NCI-H2081 treated with DMSO at 0.1 percent for 48 hours (cell line): ENCODE measurements at places on chromosomes 5 and 9.

DNA sequence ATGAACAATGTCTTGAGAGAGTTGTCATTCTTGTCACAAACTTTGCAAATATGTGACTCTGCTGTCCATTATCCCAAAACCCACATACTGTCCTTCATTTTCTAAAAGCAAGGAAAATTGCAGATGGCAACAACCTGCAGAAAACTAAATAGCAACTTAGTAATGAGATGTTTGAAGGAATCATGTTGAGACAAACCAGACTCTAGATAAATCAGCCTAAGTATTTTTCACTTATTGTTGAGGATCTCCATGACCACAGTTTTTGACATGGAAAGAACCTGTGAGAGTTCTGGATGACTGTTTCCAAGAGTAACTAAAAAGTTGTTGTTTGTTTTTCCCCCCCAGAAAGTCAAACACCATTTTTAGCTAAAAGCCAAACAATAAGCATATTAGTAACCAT is 535.2 kb upstream of the ZNF608 start:
- DNase-seq = no peak

GRCh38 chr5:117504305-117504704 is 929.7 kb upstream of the SEMA6A start:
- DNase-seq = no peak

DNA sequence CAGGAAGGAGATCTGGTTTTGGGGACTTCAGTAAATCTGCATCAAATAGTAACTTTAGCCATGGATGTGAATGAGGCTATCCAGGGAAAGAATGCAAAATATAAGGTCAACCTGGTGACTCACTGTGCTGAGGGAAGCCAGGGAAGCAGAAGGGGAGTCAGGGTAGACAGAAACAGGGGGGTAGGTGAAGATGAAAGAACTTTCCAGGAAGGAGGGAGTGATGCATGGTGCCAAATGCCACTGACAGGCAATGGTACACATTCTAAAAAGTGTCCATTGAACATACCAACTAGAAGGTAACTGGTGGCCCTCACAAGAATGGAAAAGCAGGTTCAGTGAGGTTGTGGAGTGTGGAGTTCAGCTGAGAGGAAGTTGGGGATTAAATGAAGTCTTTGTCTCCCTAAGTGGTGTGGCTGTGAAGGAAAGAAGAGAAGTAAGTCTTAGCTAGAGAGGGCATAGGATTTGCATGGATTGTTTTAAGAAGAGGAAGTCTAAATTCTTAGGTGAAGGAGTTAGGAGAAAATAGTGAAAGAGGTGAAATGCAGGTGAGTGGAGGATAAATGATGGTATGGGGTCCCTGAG is 35.5 kb downstream of the PALM2AKAP2 start:
- no peak for DNase-seq

GRCh38 chr9:69919461-69920061 is 98.9 kb downstream of the CFAP95 start:
- DNase-seq = peak; percentile 46

DNA sequence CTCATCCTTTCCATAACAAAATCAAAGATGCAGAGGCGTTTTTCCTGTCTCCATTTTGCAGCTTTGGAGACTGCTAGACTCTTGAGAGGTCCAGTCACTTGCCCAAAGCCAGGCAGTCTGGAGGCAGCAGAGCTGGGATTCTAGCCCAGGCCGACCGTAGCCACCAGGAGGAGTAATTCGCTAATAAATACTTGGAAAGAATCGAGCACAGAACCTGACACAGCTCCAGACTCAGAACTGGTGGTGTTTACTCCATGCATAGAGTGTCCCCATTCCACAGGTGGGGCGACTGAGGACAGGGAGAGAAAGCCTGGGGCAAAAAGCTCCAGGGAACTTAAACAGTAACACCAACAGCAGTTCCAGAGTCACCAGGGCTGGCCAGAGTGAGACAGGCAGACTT is 10.7 kb upstream of the CERCAM start:
- DNase-seq = no peak

DNA sequence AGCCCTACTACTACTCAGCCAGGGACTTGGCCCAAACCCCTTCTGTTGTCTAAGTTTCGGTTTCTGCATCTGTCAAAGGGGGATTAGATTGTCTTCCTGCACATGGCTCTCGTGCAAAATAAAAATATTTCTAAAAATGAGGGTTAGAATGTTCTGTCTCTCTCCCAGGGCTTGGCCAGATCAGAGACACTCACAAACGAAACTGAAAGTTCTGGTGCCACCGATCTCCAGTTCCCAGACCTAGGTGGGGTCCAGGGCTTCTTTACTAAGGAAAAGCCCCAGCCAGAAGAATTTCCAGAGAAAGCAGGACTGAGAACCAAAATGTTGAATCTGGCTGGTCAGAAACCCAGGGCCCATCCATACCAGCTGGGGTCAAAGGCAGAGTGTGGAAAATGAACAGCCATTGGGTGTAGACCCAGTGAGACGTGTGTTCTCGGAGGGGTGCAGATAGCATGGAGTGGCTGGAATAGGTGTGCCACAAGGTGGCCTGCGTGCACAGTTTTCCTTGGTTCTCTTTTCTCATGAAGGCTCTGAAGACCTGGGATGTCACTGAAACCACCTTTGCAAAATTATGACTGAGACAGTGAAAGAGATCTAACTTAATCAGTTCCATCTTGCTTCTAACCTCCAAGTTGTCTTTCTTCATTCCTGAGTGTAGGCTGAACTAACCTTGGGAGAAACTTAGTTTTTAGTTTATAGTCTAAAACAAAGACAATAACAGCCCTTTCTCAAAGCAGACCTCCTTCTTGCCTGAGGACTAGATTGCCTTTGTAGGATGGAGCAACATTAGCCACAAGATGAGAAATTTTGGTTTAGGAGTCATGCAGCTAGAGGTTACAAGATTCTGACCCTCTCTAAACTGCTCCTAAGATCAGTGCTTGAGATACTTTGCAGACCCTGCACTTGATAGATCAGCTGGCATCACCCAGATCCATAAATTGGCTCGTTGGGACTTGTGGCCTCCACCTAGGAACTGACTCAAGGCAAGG is 2.3 kb upstream of the SLC23A1 start:
- no peak for DNase-seq

DNA sequence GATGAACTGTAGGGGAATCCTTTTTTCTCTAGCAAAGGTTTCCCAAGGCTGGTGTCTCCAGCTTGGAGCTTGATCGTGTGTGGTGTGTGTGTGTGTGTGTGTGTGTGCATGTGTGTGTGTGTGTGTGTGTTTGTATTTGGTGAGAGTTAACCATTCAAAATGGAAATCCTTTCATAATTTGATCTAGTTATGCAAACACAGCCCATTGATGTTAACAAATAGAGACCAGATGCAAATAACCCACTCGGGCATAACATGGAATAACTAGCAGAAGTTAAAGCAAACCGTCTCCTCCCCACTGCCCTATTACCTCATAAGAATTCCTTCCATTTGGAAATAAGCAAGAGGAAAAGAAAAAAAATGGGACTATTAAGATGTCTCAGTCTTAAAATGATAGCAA is 24.9 kb upstream of the ZSWIM6 start:
- no peak for DNase-seq

- no peak for DNase-seq
Measured at GRCh38 chr5:65861830-65862241, 64.5 kb upstream of the ERBIN start.

GRCh38 chr5:55021410-55021809 is 2.6 kb upstream of the GZMK start:
- DNase-seq = no peak

GRCh38 chr9:126804696-126805553 is at the start of gene ZBTB43:
ZBTB43 (plus strand) TSS chr9:126805040; CDS start chr9:126832510, 27,470 bp downstream.
- peak; percentile 54 for DNase-seq

GRCh38 chr9:36970007-36970888 is 63.8 kb downstream of the PAX5 start:
- no peak for DNase-seq

- no peak for DNase-seq
Measured at GRCh38 chr5:163941079-163941478, 435.7 kb downstream of the MAT2B start.

GRCh38 chr9:121866927-121867326 is 215.5 kb downstream of the DAB2IP start:
- no peak for DNase-seq

DNA sequence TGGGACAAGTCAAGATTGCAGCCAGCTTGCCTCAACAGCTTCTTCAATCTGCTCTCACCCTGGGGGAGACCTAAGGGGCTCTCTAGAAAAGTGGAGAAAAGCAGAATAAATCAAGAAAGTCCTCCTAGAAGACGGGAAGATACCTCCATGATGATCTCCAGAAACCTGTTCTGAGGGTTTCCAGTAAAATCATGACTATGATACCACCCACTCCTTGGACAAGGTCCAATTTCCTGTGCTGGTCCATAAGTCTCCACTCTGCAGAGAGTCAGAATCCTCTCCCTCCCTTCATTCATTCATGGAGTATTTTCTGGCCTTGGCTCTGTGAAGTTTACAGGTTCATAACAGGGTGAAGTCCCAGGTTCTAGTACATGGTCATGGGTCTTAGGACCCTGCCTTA is 168.6 kb downstream of the SLC12A2 start:
- no peak for DNase-seq

DNA sequence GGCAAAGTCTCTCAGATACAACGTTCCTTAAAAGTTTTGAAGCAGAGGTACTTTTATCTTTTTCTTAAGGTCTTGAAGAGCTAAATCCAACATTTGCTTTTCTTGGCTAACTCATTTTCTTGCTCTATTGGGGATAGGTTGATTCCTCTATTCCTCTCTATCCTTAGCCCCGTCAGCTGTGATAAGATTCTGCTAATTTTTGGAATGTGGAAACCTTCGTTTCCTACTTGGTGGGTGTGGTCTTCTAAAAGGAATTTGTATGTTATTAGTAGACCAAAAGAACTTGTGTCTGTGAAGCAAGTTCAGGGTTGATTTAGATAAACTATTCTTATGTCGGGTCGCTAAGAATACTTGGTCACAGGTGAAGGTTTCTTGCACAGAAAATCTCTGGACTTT is 308.6 kb downstream of the ADAMTS6 start:
- DNase-seq = no peak

DNA sequence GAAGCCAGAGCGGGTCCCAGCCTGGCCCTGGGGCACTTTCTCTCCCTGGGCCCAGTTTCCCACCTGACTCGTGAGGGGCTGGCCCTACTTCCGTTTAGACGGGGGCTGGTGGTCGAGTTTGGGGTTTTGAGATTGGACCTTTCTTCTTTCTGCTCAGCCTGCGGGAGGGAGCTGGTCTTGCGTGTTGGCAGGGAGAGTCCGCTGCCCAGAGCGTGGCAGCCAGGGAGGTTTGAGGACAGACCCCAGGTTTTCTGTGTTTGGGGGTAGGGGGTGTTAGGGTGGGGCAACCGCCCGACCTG is 6.0 kb upstream of the PITX1 start:
- DNase-seq = no peak

- no peak for DNase-seq
Measured at GRCh38 chr5:151288180-151288579, 15.4 kb downstream of the SLC36A3 start.

GRCh38 chr5:64125521-64125920 is 40.1 kb upstream of the RNF180 start:
- DNase-seq = no peak

DNA sequence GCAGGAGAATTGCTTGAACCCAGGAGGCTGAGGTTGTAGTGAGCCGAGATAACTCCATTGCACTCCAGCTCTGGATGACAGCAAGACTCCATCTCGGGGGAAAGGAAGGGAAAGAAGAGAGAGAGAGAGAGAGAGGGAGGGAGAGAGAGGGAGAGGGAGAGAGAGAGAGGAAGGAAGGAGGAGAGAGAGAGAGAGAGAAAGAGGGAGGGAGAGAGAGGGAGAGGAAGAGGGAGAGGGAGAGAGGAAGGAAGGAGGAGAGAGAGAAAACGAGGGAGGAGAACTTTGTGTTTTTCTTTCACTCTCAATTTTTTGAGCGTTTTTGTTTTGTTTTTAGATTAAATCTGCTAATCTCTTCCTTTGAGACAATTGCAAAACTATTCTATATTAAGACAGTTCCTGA is 46.9 kb downstream of the SPEF2 start:
- no peak for DNase-seq

DNA sequence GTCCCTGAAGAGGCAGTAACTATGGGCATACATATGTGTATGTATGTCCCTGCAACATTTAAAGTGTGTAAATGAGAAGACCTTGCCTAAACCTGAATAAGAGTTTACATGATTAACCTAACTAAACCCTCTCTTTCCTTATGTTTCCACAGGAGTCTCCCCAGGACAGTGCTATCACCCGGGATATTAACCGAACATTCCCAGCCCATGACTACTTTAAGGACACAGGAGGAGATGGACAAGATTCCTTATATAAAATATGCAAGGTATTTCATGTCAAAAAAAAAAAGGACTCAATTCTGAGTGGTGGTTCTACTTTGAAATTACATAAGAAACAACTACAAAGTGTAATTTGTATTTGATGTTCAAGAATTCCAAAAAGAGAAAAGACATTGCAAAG is 31.7 kb downstream of the GPR21 start:
- DNase-seq = no peak

DNA sequence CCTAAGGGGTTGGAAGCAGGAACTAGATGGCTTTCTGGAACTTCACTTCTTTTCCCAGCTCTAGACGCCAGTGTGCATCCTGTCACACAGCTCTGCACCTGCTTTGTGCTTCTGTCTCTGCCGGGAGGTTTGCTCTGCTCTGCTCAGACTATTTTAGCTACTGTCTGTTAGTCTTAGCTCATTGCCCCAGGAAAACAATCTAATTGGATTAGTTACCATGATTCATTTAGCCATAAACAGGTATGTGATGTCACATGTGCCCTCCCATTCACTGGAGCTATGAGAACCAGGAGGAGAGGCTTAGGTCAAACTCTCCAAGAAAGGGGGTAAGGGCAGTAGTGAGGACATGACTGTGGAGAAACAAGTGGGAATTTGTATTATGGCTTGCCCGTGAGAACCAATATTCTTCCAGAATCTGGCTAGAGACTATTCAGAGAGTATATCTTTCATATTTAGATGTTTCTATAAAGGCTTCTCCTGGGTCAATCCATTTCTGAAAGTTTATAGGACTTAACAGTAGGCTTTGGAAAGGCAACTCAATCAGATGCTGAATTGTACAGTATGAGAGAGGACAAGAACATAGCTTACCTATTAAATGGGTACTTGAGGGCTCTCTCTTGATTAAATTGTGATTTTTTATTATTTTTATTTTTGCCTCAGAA is 22.4 kb upstream of the NREP start:
- no peak for DNase-seq

- DNase-seq = no peak
Measured at GRCh38 chr5:145925353-145925752, 11.0 kb upstream of the SH3RF2 start.

- DNase-seq = no peak
Measured at GRCh38 chr9:83665580-83666200, 42.1 kb downstream of the UBQLN1 start.

GRCh38 chr5:178078197-178079010 is 34.9 kb upstream of the N4BP3 start:
- no peak for DNase-seq

DNA sequence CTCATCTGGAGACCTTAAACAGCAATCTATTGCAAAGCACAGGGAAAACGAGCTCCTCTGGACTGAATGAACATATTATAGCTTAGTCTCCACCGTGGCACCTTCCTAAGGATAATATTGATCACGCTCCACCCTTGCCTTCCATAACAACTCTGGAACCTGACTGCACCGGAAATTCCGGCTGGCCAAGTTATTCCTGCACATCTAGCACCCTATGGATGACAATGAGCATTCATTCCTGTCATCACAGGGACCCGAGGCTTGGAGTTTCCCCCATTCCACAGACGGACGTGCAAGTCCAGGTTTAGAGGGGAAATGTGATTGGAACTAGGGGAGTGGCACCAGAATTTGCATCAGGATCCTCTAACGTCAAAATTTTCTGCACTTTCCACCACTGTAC is 27.5 kb downstream of the STK10 start:
- no peak for DNase-seq

- DNase-seq = no peak
Measured at GRCh38 chr5:108521011-108521700, 139.3 kb upstream of the FBXL17 start.
